NCI-H1105 treated with DMSO at 0.1 percent for 48 hours (cell line): ENCODE measurements at places on chromosomes 1 and 21.

DNA sequence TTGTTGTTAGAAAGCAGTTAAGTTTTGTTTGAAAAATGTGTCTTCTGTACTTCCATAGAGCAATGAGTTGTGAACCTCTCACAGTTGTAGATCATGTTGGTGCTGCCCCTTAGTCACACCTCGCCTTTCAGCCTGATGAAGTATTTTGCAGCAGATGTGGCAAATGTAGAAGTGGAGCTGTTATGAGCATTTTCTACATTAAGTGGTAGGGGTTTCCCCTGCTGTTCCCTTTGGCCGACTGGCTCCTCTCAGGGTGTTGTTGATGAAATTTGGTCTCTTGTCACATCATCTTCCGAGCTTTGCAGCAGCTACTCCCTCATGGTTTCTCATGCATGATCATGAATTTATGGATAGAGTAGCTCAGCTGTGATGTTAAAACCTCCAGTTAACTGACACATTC lies 33.6 kb upstream of the DENND1B start:
- DNase-seq: no peak

DNA sequence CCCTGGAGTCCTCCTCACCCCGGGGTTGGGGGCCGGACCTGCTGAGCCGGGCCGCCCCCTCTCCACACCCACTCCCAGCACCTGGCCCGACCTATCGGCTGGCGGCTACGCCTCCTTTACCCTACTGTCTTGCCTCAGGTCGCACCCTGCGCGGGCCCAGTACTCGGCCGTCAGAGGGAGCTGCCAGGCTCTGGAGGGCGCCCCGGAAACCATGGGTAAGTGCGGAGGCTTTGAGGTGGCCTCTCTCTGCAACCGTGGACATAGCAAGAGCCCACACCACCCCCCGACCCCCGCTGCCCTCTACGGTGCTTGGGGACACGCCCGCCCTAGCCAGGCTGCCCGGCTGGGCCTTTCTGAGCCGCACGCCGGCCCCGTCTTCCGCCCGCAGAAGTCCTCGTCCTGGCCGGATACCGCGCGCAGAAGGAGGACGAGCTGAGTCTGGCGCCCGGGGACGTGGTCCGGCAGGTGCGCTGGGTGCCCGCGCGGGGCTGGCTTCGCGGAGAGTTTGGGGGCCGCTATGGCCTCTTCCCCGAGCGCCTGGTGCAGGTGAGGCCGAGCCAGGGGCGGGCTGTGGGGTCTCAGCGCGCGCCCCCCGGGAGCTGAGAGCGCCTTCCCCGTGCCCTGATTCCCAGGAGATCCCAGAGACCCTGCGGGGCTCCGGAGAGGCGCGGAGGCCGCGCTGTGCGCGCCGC lies at the start of gene SH3D21:
TSS of gene SH3D21 (plus strand) at position 159 of the 692 bp plus-strand sequence. CDS start at position 212, 53 bp downstream.
- DNase-seq: peak; percentile 81

DNA sequence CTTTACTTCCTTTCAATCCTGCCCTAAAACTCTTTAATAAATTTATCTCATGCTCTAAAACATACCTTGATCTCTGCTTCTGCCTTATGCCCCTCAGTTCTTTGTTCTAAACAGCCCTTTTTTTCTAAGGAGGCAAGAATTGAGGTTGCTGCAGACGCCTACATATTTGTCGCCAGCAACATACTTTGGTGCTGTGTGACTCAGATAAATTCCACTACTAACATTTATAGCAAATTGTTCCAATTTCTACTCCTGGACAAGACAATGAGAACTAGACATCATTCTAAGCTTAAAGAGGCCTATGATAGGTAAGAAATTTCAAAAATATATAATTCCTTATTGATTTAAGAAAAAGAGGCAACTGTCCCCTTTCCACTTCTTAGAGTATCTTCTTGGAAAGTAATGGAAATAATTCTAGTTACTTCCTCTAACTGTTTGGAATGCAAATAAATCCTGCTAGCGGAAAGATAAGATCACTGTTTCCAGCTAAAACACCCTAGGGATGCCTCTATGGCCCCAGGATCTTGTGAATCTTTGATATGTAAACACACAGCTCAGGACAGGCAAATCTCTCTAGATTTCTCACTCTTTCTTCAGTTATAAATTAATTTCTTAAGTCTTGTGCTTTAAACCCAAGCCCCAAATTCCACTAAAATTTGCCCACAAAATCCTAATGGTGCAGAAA lies 869.1 kb downstream of the KCNT2 start:
- no peak for DNase-seq

GRCh38 chr1:76170084-76170483 lies 95.5 kb downstream of the ST6GALNAC3 start:
- DNase-seq: no peak

DNA sequence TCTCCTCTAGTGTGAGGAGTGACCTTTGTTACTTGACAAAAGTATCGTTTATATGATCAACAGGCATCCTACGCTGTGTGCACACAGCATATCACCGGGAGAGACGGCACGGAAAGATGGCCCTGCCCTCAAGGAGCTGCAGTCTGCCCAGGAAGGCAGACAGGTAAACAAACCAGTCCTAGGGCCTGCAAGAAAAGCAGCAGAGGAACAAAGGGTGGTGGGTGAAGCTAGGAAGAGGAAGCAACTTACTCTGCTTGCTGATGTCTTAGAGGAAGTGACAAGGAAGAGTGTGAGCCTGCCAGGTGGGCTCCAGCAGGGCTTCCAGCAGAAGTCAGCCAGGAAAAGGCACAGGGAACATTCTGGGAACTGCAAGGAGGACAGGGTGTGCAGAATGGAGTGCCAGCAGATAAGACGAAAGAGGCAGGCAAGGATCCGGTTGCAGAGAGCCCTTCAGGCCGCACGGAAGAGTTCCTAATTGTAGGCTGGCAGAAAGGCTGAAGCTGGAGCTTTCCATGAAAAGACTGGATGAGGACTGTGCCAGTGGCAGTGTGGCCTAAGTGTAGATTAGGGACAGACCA lies 106.7 kb downstream of the SLC45A1 start:
- peak; percentile 29 for DNase-seq

DNA sequence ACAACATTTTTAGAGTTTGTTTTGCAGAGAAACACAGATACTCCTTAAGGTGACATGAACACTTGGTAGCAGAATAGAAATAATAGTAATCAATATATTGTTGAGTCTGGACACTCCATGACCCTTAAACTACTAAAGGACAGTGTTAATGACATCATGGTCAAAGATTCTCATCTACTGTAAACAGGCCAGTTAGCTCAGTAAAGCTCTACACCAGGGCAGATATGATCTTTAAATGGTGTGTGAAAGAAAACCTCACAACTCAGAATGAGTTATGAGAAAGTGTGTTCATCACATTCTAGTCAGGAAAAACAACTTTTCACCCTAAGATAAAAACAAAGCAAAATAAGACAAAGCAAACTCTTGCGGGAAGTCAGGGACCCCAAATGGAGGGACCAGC lies 58.1 kb upstream of the ADAMTS5 start:
- DNase-seq: no peak

DNA sequence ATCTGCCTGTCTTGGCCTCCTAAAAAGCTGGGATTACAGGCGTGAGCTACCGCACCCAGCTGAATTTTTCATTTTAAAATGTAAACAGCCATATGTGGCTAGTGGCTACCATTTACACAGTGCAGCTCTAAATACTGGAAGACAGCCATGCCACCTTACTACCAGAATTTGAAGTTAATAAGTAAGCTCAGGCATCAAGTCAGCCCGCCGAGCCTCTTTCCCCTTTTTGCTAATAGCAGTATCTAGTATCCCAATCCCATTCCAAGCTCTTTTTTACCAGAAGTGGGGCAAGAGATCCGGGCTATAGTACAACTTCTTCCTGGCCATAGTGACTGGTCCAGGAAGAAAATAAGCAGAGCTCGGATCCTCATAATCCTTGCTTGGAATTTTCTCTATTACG lies 15.1 kb downstream of the TAF13 start:
- no peak for DNase-seq

- DNase-seq: no peak
These were observed 65.5 kb upstream of the LAPTM5 start for GRCh38 chr1:30822966-30823581.

GRCh38 chr1:8674912-8675311 lies 142.5 kb downstream of the RERE start:
- no peak for DNase-seq

DNA sequence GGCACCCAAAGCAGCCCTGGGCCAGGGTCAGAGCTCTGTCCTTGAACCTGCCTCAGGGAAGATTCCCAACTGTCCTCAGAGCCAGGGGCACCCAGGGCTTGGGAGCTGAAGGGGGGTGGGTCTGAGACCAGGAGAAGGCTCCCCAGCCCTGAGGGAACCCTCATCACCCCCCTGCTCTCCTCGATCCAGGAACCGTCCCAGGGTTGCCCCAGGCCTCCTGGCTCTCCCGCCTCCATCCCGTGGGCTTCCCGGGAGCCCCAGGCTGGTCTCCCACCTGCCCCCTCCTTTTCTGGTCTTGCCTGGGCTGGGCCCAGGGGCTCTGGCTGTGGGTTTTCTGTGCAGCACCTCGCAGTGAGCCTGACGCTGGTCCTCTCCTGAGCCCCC lies 6.7 kb upstream of the SAMD11 start:
- DNase-seq: no peak

- no peak for DNase-seq
These were observed 62.0 kb downstream of the PCNX2 start for GRCh38 chr1:233233508-233234040.

- DNase-seq: peak; percentile 16
These were observed 158.9 kb upstream of the COA6 start for GRCh38 chr1:234214129-234214910.

DNA sequence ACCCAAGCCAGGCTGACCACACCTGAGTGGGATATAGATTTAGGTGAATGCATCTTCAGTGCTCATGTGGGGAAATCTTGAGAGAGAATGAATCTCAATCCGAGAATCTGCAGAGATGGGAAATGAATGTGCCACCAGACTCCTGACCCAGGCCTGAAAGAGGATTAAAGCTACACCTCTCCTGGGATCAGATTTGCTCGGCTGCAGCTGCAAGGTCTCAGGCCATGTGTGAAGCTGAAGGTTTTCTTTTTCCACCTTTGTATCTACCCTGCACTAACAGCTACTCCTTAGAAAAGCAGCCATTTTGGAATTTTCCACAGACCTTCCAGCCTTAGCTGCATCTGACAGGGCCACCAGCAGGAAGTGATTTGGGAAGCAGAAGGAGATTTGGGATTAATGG lies 18.3 kb downstream of the GPR3 start:
- no peak for DNase-seq

DNA sequence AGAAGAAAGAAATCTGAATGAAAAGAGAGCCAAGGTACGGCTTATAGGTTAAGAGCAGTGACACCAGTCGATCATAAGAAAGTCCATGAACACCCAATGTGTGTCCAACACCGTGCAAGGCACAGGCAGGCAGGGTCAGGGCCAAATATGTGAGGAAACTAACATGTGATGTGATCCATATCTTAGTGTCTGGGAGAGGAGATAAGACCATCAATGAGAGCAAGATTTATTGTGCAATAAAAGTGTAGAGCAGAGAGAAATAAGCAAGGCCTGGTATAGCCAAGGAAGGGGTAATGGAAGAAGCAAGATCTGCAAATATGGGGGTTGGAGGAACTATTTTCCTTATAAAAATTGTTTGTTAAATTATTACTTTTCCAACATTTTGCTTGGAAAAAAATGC lies 198.8 kb downstream of the CRB1 start:
- DNase-seq: no peak
